ENCODE measurements at places on chromosomes 7 and 10. TPM values are rescaled to one million over a fixed set of nuclear protein-coding genes. Genes with fewer than 3 reads are reported as not detected.

Gene OR13A1
- total RNA-seq: not detected

Gene TMEM213
- not detected for total RNA-seq

Gene LRRC18
- total RNA-seq: not detected

Gene TUBAL3
- total RNA-seq: 0.18 TPM

Gene CHCHD2
- 302 TPM for total RNA-seq

Gene PTPRZ1
- 0.56 TPM for total RNA-seq

Gene JCAD
- total RNA-seq: 52.4 TPM

Gene GPR158
- total RNA-seq: under 0.01 TPM

Gene STEAP2
- 0.81 TPM for total RNA-seq

Gene UNC5B
- 23.7 TPM for total RNA-seq

Gene TEX47
- not detected for total RNA-seq

Gene PPP1R17
- total RNA-seq: not detected

Gene ACSM6
- not detected for total RNA-seq

Gene PON1
- not detected for total RNA-seq

Data from endothelial cell of coronary artery (primary cell).